ENCODE measurements at places on chromosomes 3 and 15.

GRCh38 chr3:183247011-183247589 is 6.0 kb upstream of the B3GNT5 start:
- DNase-seq = peak; percentile 93

DNA sequence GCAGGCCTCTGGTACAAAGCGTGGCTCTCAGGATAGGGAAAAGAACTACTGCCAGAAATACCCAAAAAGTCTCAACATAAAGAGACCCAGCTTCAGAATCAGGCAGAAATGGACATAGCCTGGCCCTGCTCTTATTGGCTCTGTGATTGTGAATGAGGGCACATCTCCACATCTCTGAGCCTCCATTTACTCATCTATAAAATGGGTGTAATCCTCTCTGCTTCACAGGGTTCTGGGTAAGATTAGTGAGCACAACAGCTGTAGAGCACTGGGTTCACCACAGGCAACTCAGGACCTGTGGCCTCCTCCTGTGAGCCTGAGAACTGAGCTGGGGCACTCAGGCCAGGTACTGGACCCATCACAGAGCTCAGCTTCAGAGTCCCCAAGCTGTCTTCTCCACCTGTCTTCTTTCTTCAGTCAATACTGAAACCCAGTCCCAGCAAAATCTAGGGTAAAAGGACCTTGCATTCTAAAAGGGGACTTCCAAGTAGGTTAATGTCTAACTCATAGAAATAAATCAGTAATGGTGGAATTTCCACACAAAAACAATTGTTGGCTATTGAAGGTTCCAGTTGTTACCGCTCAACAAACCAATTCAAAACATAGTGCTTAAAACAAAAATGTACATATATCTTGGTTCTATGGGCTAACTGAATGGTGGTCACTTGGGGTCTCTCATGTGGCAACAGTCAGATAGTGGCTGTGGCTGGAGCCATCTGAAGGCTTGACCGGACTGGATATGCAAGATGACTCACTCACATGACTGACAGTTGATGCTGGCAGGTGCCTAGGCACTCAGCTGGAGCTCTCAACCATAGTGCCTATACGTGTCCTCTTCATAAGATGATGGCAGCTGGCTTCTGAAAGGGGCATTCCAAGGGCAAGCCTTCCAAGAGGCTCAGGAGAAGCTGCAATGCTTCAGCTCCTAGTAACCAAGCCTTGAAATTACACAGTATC is 47.3 kb downstream of the TRIM42 start:
- no peak for DNase-seq

- DNase-seq = no peak
Observed at GRCh38 chr15:43920815-43921214, 94.0 kb downstream of the WDR76 start.

- no peak for DNase-seq
Observed at GRCh38 chr3:102715030-102715697, 280.3 kb downstream of the ZPLD1 start.

GRCh38 chr15:85760049-85760448 is 34.7 kb downstream of the KLHL25 start:
- DNase-seq = no peak

Measured in trophoblast cell (in vitro differentiated cells and primary cell).